ENCODE measurements at places on chromosomes 16 and 17.

DNA sequence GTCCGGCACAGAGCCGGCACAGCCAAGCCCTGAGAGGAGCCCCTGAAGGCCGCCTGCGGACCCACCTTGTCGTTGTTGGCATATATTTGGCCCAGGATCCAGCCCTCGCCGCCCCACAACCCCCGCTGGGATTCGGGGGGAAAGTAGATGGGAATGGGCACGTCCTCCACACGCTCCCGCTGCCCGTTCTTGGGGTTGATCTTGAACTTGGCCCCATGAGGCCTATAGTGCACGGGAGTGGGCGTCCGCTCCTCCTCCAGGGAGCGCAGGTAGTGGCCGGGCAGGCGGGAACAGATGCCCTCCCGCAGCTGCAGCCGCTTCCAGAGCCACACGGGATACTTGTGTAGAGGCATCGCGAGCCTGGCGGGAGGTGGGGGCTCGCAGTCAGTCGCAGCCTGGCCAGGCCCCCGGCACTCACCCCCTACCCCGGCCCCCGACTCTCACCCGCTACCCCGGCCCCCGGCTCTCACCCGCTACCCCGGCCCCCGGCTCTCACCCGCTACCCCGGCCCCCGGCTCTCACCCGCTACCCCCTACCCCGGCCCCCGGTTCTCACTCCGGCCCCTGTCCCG, 387 bp downstream of the MRPL28 start:
- no peak for DNase-seq

DNA sequence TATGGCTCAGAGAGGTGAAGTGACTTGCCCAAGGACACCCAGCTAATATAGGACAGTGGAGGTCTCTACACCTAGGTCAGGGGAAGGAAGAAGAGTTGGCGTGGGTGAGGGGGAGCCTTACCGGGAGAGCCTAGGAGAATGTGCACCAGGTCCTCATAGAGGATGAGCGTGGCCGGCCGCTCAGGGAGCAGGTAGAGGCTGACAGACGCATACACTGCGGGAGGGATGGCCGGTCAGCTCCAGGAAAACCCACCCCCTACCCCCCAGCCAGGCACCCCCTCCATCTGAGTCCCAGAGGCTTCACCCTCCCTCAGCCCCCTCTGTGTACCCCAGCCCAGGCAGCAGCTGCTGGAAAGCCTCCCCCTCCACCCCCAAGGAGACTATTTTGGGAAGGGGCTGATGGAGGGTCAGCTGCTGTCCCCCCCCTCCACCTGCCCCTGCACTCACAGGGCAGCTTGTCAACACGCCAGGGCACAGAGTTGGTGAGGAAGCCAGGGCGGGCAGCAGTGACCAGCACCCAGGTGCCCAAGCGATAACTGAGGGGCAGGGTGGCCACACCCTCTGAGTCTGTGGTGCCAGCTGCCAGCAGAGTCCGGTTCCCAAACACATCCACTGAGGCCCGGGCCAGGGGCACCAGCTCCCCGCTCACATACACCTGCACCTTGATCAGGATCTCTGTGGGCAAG, 4.1 kb downstream of the FAM171A2 start:
- DNase-seq: no peak

- DNase-seq: no peak
Measured at GRCh38 chr17:71380535-71380934, 740.3 kb upstream of the SOX9 start.

DNA sequence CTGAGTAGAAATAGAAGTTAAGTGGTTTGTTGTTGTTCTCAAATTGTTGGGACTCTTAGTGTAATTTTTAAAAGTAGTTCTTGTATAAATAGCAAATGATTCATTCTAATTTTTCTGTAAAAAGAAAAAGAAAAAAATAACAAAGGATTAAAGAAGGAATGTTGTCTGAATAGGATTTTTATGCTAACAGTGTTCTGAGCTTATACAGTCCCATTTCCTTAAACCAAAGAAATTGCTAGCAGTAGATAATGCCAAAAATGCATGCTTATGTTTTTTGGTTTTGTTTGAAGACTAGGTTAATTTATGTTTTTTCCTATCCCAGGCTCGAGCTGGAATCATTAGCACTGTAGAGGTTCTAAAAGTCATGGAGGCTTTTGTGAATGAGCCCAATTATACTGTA, 44.7 kb upstream of the KPNB1 start:
- DNase-seq: no peak

- no peak for DNase-seq
Measured at GRCh38 chr16:81231014-81231413, 7.5 kb upstream of the BCO1 start.

- DNase-seq: no peak
Measured at GRCh38 chr17:19022128-19022527, 17.6 kb upstream of the FAM83G start.

DNA sequence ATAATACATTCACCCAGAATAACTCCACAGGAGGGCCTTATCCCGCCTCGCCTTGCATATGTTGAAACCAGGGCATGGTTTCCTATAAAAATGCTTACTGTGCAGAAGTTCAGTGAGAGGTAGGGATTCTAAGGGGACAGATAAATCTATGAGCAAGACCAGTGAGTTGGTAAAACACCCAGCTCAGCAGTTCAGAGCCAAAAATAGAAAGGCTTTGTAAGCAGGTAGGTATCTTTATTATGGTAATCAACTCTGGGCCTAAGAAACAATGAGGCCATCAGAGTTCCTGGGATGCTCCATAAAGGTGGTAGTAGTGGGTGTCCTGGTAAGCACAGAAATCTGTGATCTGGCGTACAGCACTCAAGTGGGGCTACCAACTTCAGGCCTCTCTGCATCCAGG, 549.4 kb upstream of the CDH5 start:
- DNase-seq: no peak
